ENCODE measurements at places on chromosomes 5 and 9. TPM values are rescaled to one million over a fixed set of nuclear protein-coding genes. Genes with fewer than 3 reads are reported as not detected.

The SPINK7 gene
- not detected for total RNA-seq

The CLIC3 gene
- total RNA-seq: not detected

The LCN9 gene
- not detected for total RNA-seq

The OR13C3 gene
- total RNA-seq: not detected

The NR3C1 gene
- 41.8 TPM for total RNA-seq

The SLC34A3 gene
- not detected for total RNA-seq

The CSF2 gene
- not detected for total RNA-seq

The DBH gene
- total RNA-seq: not detected

The PRRX2 gene
- 0.69 TPM for total RNA-seq

The ARAP3 gene
- total RNA-seq: 2.2 TPM

The ZDHHC11 gene
- 3.6 TPM for total RNA-seq
